ENCODE measurements at places on chromosomes 6 and 20.

GRCh38 chr6:147618927-147619326 is 110.4 kb downstream of the SAMD5 start:
- DNase-seq: no peak

- no peak for DNase-seq
Measured at GRCh38 chr20:61934716-61935530, 130.8 kb downstream of the TAF4 start.

- no peak for DNase-seq
Measured at GRCh38 chr20:18258126-18258860, 30.0 kb upstream of the ZNF133 start.

GRCh38 chr20:496126-496696 is 33.9 kb upstream of the TBC1D20 start:
- no peak for DNase-seq

GRCh38 chr6:44642870-44643522 is 255.5 kb downstream of the CDC5L start:
- DNase-seq: peak; percentile 50

DNA sequence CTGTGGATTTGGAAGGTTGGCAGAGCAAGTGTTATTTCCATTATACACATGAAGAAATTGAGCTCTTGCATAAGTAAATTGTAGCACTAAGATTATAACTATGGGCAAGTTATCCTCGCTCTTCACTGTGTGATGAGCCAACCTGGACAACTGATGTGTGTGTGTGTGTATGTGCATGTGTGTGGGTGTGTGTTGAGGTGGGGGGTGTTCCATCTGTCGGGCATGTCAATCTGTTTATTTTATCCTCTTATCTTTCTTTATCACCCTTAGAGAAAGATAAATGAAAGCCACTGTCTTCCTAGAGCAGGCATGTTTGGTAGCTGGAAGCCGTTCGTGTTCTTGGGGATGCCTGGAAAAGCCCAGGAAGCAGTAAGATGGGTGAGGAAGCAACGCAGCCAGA is 3.0 kb upstream of the DSP start:
- DNase-seq: no peak

DNA sequence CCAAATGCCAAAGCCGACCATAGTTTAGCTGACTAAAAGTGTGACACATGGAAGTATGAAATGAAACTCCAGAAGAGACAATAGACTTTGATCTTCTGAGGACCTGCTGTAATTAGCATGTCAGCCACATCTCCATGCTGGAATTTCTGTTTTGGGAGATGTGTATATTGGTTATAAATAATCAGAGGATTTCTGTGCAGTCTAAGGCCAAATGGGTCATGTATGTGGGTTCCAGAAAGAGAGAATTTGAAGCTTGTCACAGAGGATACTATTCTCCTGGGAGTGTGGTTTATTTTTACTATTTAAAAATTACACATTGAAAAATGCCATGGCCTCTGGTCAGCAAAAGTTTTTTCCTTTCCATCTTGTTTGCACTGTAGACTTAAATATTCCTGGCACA is 405.5 kb upstream of the PLCB4 start:
- DNase-seq: no peak

GRCh38 chr6:104218116-104218515 is 641.6 kb downstream of the HACE1 start:
- DNase-seq: no peak

DNA sequence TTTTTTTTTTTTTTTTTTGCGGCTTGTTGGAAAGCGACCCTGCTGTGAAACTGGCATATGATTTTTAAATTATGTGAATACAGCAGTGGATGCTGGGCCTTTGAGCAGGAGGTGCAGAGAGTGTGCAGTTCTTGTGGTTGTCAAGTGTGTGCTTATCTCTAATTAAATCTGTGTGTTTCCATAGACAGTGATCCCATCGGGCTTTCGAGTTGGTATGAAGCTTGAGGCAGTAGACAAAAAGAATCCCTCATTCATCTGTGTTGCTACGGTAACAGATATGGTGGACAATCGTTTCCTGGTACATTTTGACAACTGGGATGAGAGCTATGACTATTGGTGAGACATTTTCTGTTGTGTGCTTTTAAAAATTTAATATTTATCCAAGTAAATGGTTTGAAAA is 52.4 kb downstream of the L3MBTL3 start:
- no peak for DNase-seq

DNA sequence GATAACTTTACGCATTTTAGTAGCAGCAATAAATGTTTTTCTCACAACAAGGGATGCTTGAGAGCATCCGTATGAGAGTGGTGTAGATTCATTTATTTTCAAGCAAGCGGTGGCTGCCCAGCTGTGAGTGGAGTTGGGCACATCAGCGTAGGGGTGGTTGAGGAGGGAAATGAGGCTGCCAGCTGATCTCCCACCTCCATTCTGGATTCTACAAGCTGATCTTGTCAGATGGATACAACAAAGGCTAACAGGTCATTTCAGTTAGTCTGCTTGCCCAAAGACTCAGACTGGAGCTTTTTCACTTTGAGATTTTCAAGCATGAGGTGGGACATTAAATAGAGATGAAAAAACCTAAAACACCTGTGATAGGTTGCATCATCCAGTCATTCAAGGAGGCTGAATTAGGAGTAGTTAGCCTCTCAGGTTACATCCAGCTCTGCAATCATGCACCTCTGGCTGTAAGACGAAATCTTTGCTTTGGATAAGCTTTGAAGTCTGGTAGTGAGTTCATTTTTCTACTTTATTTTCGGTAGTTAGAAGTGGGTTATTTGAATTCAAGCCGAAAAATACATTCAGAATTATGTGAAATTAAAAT is 1.9 kb upstream of the BACH2 start:
- DNase-seq: peak; percentile 63

DNA sequence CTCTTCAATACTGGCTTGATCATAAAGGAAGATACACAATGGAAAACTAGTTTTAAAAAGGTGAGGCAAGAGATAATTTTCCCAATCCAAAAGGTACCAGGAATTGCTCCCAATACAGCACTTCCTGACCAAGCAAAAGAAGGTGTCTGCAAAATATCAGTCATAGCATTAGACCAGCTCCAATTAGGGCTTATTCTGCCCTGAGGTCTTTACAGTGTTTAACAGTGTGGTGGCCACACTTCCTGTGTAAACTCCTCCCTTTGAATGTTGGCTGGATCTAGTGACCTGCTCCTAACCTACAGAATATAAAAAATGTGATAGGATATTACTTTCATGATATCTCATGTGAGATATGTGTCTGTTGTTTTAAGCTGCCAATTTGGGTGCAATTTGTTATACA is 57.1 kb upstream of the BTN3A2 start:
- no peak for DNase-seq

DNA sequence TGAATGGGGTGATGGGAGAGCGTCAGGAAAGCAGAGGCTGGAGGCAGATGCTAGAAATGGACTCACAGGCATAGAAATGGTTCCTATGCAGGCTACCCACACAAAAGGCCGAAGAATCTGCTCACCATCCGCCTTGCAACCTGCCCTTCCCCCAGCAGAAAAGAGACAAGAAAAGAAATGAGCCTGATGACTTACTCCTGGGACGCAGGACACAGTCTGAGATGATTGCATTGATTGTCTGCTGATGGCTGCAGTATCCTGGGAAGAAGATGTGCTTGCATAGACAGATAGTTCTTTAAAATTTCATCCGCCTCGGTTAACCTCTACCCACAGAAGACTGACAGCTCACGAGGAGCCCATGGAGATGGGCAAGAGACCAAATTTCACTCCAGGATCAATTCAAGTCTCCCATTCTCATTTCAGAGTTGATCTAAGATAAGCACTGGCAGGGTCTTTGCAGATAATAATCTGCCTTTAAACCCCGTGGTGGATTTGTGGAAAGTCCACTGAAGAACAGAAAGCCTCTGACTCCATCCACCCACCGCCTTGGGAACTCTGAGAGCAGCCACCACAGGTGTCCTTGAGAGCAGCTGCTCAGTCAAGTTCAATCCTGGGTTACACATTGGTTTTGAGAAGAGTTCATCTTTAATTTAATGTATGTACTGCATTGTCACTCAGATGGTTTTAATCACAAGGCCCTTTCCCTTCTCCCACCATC is 7.2 kb downstream of the AGPAT4 start:
- no peak for DNase-seq

GRCh38 chr20:60977901-60978300 is 274.2 kb upstream of the CDH4 start:
- no peak for DNase-seq

- DNase-seq: no peak
Measured at GRCh38 chr6:76942203-76942966, 520.9 kb downstream of the HTR1B start.

DNA sequence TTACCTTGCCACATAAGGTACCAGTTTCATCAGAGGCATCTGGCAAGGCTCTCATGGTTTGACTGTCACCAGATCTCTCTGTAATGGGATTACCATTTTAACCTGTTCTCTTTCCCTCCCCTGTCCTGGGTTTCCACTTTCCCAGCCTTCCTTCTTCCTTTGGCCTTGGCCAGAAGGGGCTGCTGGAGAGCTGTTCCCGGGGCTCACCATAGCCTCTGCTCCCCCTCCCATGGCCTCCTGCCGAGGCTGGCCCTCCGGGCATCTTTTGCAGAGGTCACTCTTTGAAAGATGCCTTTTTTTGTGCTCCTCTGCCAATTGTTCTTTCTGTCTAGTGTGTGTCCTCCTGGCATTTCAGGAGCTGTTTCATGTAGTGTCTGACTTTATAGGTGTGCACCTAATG is 100.7 kb upstream of the SCP2D1 start:
- DNase-seq: no peak

GRCh38 chr20:52652271-52652670 is 319.9 kb upstream of the TSHZ2 start:
- DNase-seq: no peak

GRCh38 chr6:36035225-36035624 is 7.6 kb downstream of the MAPK14 start:
- DNase-seq: peak; percentile 81

DNA sequence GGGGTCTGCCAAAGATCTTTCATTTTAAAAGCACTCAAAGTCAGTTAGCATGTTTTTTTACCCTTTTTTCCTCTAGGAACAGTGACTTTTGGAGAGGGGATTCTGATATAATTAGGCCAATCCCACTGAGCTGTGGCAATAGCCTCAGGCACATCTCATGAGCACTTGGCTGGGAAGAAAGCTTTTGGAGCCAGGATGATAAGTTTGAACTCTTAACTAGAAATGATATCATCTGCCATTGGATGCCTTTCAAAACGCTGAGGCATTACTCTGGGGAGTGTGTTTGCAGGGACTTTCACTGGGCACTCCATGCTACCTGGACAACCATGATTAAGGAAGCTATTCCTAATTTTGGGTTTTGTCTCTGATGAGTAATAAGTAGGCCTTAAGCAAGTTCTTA is 3.7 kb downstream of the SCGN start:
- DNase-seq: no peak

DNA sequence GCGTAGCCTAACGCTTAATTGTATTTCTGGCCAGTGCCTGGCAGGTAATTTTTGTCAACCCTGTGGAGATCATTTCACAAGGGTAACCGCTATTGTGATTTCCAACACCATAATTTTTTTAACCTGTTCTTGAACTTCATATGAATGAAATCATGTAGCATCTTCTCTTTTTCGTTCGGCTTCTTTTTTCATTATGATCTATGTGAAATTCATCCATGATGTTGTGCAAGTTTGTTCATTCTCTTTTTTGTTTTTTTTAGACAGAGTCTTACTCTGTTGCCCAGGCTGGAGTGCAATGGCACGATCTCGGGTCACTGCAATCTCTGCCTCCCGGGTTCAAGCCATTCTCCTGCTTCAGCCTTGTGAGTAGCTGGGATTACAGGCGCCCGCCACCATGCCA is 42.5 kb upstream of the TGM3 start:
- DNase-seq: no peak

DNA sequence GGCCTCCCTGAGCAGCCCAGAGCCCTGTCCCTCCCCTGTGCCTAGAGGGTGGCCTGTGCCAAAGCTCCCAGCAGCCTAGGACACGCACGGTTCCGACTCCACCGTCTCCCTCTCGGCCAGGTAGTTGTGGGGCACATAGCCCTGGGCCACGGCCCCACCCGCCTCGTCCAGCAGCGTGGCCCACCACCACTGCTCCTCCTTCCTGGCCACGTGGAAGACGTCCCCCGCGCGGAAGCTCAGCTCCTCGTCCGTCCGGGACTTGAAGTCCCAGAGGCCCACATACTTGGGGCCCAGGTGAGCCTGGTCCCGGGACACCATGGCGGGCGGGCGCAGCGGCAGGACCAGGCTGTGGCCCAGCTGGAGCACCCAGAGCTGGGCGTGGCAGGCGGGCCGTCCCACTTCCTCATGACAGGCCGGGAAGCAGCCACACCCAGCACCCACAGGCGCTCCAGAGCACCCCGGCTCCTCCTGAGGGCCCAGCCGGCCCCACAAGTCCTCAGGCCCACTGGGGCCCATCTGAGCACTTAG is at the start of gene PTK6:
PTK6 (minus strand) TSS at position 380 of the 528 bp plus-strand sequence; CDS start at position 318, 62 bp downstream.
- DNase-seq: no peak

DNA sequence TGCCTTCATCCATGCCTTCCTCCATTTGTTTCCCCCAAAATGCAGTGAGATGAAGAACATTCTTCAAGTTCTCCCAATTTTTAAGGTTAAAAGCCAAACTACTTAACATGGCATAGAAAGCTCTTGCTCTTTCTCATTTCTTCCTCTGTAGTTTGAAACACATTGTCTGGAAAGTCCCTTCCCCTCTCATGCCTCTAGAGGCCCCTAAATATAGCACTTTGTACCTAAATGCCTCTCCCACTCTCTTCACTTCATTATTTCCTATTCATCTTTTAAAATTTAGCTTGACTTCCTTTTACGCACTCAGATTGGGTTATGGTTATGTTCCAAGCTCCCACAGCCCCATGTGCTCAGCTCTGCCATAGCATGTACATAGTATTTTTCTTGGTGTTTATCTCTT is 389.3 kb downstream of the HDGFL1 start:
- DNase-seq: no peak

GRCh38 chr6:35508027-35508426 is 4.7 kb downstream of the TULP1 start:
- no peak for DNase-seq

- DNase-seq: peak; percentile 44
Measured at GRCh38 chr6:90730151-90730673, 143.3 kb upstream of the MAP3K7 start.

DNA sequence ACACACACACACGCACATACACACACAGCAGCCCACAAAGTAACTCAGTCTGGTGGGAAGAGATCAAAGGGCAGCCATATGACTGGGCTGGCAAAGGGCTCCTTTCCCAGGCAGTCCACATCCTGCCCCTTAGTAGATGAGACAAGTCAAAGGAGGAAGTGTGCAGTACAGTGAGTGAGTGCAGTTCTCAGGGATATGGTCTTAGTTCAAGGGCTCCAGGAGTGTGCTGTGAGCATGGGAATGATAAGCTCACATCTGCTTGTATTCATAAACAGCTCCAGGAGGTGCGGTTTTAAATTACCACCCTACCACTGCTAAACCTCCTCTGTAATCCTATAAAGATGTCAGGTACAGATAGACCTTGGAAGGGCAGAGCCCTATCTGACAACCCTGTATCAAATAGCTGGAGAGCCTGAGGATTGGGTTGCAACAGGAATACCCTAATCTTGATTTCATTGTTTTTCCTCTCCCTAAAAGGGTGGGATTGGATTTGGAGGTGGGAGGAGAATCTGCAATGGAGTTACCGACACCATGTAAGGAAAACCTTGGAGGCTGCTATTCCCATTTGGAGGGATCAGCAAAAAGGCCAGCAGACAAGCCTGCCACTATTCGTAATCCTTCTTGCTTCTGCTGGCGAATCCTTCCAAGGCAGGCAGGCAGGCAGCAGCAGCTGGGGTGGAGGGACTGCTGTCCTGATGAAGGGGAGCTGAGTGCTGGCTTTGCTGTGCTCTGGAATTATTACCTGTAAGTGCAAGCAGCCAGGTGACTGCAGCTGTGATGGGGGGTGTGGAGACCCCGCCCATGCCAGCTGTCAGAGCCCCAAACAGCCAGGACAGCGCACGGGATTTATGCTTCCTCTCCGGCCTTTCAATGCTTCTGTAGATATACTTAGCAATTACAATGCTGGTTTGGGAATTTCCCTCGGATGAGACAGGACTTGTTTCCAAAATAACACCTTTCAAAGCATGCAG is 342.7 kb downstream of the PRL start:
- peak; percentile 98 for DNase-seq
